ENCODE measurements at places on chromosomes 6 and 20.

- DNase-seq, result no peak
- H3K36me3 ChIP-seq, result no peaks in the 10 kb centered on the region
- H3K27me3 ChIP-seq, result no peaks in the 10 kb centered on the region
- peaks cover 1% of the 10 kb centered on the region for H3K4me1 ChIP-seq
Measured at GRCh38 chr20:20277894-20278335, 90.0 kb upstream of the INSM1 start.

DNA sequence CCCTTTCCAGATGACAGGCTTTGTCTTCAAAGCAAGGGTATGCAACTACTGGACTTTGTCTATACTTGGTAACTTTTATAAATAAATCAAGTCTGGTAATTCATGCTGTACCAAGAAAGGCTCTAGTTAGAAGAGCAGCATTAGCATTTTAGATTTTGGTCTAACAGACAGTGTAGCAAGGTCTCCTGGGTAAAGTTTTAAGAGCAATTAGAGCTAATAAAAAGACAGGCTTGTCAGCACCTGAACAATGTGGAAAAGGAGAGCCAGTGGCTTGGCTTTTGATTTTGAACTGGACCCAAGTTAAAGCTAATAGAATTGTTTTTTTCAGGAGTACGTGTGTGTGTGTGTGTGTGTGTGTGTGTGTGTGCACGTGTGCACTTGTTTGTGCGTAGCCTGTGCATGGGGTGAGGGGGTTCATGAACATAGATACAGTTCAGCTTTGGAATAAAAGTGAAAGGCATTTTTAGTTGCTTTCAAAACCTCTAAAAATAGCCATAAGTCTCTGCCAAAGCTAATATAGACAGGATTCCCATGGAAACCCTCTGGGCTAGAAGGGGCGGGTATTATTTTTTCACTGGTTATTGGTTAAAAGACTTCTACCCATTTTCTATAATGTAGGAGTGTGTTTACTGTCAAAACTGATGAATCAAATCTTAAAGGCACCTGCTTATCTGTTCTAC lies 138.4 kb downstream of the KCNQ5 start:
- H3K4me1 ChIP-seq, result no peaks in the 10 kb centered on the region
- DNase-seq, result no peak
- H3K27me3 ChIP-seq, result no peaks in the 10 kb centered on the region
- no peaks in the 10 kb centered on the region for H3K36me3 ChIP-seq
- H3K27ac ChIP-seq, result no peak overlapping the region

GRCh38 chr6:119314885-119315272 lies 34.7 kb downstream of the MAN1A1 start:
- H3K4me1 ChIP-seq, result peaks cover 25% of the 10 kb centered on the region
- no peaks in the 10 kb centered on the region for H3K27me3 ChIP-seq
- DNase-seq, result no peak
- H3K4me3 ChIP-seq, result no peak overlapping the region

GRCh38 chr20:7449269-7449668 lies 491.0 kb downstream of the HAO1 start:
- no peak overlapping the region for H3K27ac ChIP-seq
- no peaks in the 10 kb centered on the region for H3K4me1 ChIP-seq
- no peaks in the 10 kb centered on the region for H3K36me3 ChIP-seq
- no peak for DNase-seq

- DNase-seq, result no peak
- no peaks in the 10 kb centered on the region for H3K27me3 ChIP-seq
- H3K27ac ChIP-seq, result no peak overlapping the region
- H3K36me3 ChIP-seq, result no peaks in the 10 kb centered on the region
- H3K4me3 ChIP-seq, result no peak overlapping the region
- H3K4me1 ChIP-seq, result peaks cover 2% of the 10 kb centered on the region
Measured at GRCh38 chr20:37941332-37941731, 38.4 kb downstream of the VSTM2L start.

DNA sequence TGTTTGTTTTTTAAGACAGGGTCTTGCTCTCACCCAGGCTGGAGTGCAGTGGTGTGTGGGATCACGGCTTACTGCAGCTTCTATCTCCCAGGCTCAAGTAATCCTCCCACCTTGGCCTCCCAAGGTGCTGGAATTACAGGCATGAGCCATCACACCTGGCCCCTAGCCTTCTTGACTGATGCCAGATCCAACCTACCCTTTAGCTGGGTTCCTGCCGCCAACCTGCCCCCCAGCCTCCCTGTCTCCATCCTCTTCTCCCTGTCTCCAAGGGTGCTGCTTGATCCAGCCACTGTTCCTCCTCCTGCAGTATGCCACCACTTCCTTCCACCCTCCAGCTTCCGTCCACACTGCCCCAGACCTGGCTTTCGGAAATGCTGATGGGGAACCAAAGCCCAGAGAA lies 3.2 kb upstream of the C20orf144 start:
- peaks cover 14% of the 10 kb centered on the region for H3K36me3 ChIP-seq
- no peaks in the 10 kb centered on the region for H3K27me3 ChIP-seq
- H3K4me1 ChIP-seq, result peaks cover 5% of the 10 kb centered on the region
- DNase-seq, result no peak
- H3K27ac ChIP-seq, result no peak overlapping the region

GRCh38 chr20:2745060-2745910 lies 52.7 kb downstream of the EBF4 start:
- H3K36me3 ChIP-seq, result no peaks in the 10 kb centered on the region
- H3K4me3 ChIP-seq, result no peak overlapping the region
- no peak for DNase-seq
- no peak overlapping the region for H3K27ac ChIP-seq
- H3K27me3 ChIP-seq, result peaks cover 53% of the 10 kb centered on the region

DNA sequence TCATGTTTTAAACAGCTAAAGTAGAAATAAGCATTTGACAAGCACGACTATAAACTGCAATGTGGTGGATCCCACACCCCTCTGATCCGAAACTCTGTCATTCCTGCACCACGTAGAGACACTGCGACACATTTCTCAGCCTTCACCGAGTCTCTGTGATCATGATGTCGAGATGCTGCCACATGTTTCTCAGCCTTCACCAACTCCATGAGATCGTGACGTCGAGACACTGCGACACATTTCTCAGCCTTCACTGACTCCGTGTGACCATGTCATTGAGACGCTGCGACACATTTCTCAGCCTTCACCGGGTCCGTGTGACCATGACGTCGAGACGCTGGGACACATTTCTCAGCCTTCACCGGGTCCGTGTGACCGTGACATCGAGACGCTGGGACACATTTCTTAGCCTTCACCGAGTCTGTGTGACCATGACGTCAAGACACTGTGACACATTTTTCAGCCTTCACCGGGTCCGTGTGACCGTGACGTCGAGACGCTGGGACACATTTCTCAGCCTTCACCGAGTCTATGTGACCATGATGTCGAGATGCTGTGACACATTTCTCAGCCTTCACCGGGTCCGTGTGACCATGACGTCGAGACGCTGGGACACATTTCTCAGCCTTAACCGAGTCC lies 143.0 kb downstream of the TTLL2 start:
- H3K27me3 ChIP-seq, result no peaks in the 10 kb centered on the region
- H3K4me3 ChIP-seq, result peak overlapping the region; percentile 1
- no peak for DNase-seq
- H3K27ac ChIP-seq, result no peak overlapping the region

- H3K36me3 ChIP-seq, result no peaks in the 10 kb centered on the region
- no peak overlapping the region for H3K27ac ChIP-seq
- DNase-seq, result no peak
- no peaks in the 10 kb centered on the region for H3K27me3 ChIP-seq
- H3K4me1 ChIP-seq, result peaks cover 3% of the 10 kb centered on the region
Measured at GRCh38 chr20:41003143-41003935, 25.3 kb upstream of the TOP1 start.

DNA sequence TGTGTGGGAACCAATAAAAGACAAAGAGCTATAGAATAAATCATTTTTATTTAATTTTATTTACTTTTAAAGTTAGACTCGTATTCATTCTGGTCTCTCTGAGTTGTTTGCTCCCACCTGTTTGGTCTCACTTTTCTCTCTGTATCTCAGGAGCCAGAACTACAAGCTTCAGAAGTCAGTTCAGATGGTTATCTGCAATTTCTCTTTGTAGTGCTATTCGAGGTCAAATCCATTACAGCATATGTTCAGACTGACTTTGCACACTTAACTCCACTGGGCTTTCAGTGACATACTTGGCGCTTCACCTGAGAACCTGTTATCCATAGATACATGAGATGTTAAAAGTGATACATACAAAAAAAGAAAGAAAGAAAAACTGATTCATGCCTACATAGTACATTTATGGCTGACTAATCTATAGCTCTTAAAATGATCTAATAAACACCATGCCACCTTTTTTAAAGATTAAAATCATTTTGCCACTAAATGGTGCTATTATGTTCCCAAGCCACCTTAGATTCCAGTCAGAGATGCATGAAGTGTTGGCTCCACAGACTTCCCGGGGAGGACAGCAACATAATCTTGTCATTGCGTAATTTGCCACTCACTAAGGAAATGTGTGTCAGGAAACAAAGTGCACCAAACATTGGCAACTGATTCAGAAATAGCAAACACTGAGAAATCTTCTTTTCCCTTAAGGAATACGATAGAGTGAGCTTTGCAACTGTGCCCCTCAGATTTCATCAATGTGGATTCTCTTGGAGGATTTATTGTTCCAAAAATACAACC lies 396.7 kb downstream of the HACE1 start:
- no peak overlapping the region for H3K4me3 ChIP-seq
- no peaks in the 10 kb centered on the region for H3K27me3 ChIP-seq
- H3K36me3 ChIP-seq, result no peaks in the 10 kb centered on the region
- H3K27ac ChIP-seq, result no peak overlapping the region
- H3K4me1 ChIP-seq, result no peaks in the 10 kb centered on the region

- no peak for DNase-seq
- peaks cover 37% of the 10 kb centered on the region for H3K36me3 ChIP-seq
- H3K27me3 ChIP-seq, result no peaks in the 10 kb centered on the region
- no peaks in the 10 kb centered on the region for H3K4me1 ChIP-seq
- no peak overlapping the region for H3K4me3 ChIP-seq
- H3K27ac ChIP-seq, result no peak overlapping the region
Measured at GRCh38 chr20:34643928-34644327, 33.0 kb downstream of the PIGU start.

DNA sequence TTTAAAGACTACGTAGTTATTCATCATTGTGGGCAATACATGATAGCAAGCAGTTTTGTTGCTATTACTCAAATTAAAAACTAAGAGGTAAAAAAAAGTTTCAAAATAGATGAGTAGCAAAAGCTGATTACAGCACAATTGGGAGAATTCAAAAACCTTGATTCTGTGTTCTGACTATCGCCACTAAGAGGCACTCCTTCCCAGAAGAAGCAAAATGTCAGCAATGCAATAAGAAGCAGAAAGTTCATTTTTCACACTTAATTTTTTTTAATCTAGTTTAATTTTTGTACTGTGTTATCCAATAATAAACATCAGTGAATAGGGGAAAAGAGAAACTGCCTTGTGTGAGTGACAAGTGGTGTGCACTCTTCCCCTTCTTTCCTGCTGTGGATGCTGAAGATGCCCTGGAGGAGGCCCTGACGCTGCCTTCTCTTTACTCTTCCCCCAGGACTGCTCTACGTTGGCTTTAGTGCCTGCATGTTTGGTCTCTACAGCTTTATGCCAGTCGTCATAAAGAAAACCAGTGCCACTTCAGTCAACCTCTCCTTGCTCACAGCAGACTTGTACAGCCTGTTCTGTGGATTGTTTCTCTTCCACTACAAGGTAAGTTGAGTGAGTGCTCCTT lies 263.2 kb upstream of the PLN start:
- no peak overlapping the region for H3K27ac ChIP-seq
- H3K36me3 ChIP-seq, result peaks cover 38% of the 10 kb centered on the region
- no peak for DNase-seq
- no peak overlapping the region for H3K4me3 ChIP-seq
- no peaks in the 10 kb centered on the region for H3K27me3 ChIP-seq
- peaks cover 4% of the 10 kb centered on the region for H3K4me1 ChIP-seq

DNA sequence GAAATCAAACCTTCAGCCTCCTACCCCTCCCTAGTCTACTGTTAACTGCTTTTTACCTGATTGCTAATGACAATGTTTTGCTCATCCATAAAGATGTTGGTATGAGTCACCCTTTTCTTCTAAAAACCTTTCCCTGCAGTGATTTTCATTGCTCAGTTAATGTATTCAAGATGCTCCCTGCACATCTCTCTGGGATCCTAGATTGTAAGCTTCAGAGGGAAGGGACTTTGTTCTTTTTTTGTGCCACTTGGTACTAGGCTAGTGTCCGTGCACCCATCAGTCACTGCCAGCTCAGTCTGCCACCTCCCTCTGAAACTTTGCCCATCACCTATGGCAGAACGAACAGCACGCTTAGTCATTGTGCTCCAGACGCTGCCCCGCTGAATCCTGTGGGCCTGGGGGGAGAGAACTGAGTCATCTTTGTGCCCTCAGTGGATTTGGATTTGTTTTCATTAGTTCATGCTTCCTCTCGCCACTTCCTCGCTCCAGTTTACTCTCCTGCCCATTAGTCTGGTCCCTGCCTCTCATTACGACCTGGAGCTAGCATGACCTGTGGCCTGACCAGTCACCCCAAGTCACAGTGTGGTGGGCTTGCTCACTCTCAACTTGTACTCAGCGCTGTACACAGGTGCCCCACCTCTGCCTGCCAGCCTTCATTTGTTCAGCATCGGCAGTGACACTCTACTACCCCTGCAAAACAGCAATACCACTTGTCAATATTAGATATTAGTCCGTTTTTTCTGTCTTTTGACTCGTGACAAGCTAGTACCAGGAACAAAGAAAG lies 78.0 kb upstream of the TMEM181 start:
- DNase-seq, result no peak
- peaks cover 74% of the 10 kb centered on the region for H3K36me3 ChIP-seq
- H3K27me3 ChIP-seq, result no peaks in the 10 kb centered on the region
- no peak overlapping the region for H3K27ac ChIP-seq
- H3K4me3 ChIP-seq, result no peak overlapping the region
- H3K4me1 ChIP-seq, result no peaks in the 10 kb centered on the region

DNA sequence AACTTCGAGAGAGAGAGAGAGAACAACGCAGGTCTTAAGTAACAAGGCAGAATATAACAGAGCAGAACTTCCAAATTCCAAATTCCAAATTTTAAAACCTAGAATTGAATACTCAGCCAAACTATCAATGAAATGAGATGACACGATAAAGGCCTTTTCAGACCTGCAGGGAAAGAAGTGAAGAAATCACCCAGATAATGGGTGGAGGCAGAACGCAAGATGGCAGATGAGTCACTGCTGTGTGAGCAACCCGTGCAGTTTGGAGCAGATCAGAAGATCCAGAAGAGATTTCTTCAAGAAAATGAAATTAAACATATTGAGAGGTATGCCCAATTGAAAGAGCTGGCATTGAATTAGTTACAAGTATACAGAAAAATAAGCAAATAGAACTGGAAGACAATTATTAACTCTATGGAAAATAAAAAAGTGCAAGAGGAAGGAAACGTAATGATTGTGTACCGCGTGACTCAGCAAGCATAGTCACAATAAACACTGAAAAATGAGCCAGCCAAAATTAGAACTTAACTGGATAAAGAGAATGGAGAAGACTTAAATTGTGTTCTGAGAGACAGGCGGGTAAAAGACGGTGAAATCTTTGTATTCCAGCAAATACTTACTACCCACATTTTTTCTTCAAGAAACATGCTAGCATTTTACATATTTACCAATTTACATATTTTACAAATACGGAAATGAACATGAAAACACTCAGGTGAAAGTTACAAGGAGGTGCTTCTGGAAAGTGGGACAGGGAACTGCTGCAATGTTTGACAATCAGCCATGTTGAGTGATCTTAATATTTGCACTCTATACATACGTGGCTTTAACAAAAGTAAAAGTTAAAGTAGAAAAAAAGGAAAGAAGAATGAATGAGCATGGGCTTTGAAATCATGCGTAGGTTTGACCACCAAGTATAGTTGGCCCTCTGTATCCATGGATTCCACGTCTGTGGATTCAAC lies 87.9 kb upstream of the CDYL start:
- H3K27me3 ChIP-seq, result no peaks in the 10 kb centered on the region
- peaks cover 2% of the 10 kb centered on the region for H3K4me1 ChIP-seq
- H3K27ac ChIP-seq, result no peak overlapping the region
- H3K36me3 ChIP-seq, result no peaks in the 10 kb centered on the region

Measured in neuronal stem cell (in vitro differentiated cells).